ENCODE measurements at places on chromosomes 11 and 22. TPM values are rescaled to one million over a fixed set of nuclear protein-coding genes. Genes with fewer than 3 reads are reported as not detected.

HNRNPUL2 gene
- total RNA-seq, result 17.0 TPM

MUC15 gene
- not detected for total RNA-seq

SNX32 gene
- total RNA-seq, result 7.3 TPM

- DNase-seq, result no peak
Measured at GRCh38 chr11:128867277-128867676, at the start of gene KCNJ1. Gene KCNJ1 (minus strand): TSS chr11:128867296. CDS start chr11:128840243, 27,053 bp downstream.

GRCh38 chr22:27438271-27438980 is 363.1 kb downstream of the MN1 start:
- no peak for DNase-seq

GRCh38 chr22:46538814-46539160 is 1.4 kb upstream of the CELSR1 start:
- DNase-seq, result peak; percentile 27

GRCh38 chr11:83044958-83045712 is 26.6 kb downstream of the RAB30 start:
- DNase-seq, result no peak

GRCh38 chr11:73149105-73149504 is 7.0 kb upstream of the FCHSD2 start:
- DNase-seq, result no peak

- no peak for DNase-seq
Measured at GRCh38 chr11:73151416-73151815, 9.3 kb upstream of the FCHSD2 start.

- DNase-seq, result no peak
Measured at GRCh38 chr22:42914511-42915076, 57.5 kb upstream of the ARFGAP3 start.
